IMR-90 (cell line): ENCODE measurements at places on chromosomes 1 and 21.

DNA sequence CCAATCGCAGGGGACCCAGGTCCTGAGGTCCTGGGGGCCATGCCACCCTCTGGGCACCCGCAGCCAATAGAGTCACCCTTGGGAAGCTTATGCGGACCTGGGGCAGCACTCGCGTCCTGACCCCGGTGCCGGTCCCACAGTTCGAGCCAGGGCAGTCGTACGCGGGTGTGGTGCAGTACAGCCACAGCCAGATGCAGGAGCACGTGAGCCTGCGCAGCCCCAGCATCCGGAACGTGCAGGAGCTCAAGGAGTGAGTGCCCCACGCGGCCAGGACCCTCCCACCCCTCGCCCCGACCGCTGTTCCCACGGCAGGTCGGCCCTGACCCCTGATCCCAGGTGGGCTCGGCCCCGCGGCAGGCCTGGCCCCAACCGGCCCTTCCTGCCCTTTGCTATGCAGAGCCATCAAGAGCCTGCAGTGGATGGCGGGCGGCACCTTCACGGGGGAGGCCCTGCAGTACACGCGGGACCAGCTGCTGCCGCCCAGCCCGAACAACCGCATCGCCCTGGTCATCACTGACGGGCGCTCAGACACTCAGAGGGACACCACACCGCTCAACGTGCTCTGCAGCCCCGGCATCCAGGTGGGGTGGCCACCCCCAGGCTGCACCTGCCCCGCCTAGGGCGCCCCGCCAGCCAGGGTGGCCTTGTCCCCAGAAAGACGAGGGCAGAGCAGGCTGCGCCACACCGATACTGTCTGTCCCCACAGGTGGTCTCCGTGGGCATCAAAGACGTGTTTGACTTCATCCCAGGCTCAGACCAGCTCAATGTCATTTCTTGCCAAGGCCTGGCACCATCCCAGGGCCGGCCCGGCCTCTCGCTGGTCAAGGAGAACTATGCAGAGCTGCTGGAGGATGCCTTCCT is 20.5 kb downstream of the COL6A1 start:
- DNase-seq = no peak

DNA sequence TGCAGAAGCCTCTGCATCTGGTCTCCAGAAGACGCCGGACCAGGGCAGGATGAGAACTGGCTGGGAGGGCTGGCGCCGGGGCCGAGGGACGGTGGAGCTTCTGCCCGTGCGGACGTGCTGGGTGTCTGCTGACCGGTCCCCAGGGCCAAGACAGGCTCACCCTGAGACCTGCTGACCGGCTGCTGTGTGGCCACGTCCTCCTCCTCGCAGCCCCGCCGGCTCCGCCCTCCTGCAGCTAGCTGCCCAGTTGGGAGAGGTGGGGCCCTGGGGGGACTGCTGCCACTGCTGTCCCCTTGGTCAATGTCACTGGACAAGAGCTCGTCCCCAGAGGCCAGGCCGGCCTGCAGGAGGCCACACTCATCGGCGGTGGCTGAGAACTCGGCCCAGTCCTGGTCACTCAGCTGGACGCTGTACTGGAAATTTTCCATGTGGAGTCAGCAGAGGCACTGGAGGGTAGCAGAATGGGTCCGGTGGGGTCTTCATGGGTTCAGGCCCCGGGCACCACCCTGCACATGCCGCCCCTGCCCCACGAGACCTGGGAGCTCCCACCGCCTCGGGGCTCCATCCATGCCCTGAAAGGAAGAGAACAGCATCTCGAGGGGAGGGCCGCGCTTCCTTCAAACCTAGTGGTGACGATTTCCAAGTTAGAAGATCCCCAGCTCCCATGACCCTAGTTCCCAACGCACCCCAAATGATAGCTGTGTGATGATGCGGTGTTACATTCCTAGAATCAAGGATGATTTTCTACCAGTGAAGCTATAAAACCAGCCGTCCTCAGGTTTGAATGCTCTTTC is 1.1 kb downstream of the PERM1 start:
- DNase-seq = no peak

DNA sequence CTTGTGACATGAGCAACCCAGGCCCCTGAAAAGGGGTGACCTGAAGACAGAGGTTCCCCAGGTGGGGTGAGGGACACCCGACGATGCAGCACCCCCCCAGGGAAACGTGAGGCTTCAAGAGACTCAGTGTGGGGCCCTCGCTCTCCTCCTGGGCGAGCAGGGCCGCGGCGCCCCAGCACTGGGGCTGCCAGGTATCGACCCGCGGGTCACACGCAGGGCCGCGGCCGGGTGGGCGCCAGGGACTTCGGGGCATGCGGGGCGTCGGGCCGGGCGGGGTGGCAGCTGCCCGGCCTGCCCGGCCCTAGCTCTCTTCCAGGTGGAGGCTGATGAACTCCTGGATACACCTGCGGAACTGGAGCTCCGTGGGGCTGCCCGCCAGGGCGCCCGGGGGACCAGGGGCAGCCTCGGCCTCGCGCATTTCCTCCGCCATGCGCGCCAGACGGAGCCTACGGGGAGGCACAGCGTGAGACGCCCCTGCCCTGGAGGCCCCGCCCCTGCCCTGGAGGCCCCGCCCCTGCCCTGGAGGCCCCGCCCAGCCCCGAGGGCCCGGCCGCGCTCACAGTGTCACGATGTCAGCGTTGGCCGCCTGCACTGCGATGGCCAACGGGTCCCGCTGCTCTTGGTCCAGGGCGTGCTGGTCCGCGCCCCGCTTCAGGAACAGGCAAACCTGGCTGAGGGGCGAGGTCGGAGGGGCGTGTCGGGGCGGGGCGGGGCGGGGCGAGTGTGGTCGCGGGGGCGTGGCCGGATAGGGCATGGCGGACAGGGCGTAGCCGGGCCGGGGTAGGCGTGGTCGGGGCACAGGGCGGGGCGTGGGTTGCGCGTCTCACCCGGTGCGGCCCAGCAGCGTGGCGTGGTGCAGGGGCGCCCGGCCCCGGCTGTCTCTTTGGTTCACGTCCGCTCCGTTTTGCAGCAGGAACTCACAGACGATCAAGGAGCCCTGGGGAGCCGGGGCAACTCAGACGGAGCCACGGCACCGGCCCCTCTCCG is 13.3 kb downstream of the SCNN1D start:
- DNase-seq = no peak

DNA sequence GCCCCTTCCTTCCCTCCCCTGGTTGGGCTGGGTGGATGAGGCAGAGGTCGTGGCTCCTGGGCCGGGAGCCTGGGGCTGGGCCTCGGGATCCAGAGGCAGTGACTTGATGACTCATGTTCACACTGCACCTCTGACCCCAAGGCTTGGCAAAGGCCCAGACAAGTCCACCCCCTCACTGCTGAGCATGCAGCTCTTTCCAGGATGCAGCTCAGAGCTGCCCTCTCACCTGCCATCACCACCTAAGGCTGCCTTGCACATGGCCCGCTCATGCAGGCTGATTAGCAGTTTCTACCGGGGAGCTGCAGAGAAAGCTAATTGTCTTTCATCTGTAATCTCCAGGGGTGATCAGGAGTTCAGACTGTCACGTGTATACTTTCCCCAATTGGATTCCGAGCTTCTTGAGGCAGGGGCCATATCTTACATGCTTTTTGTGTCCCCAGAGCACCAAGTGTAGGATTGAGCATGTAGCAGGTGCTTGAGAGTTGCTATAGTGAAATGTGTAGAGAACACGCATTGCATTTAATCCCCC is 62.1 kb downstream of the LRRN2 start:
- peak; percentile 48 for DNase-seq

DNA sequence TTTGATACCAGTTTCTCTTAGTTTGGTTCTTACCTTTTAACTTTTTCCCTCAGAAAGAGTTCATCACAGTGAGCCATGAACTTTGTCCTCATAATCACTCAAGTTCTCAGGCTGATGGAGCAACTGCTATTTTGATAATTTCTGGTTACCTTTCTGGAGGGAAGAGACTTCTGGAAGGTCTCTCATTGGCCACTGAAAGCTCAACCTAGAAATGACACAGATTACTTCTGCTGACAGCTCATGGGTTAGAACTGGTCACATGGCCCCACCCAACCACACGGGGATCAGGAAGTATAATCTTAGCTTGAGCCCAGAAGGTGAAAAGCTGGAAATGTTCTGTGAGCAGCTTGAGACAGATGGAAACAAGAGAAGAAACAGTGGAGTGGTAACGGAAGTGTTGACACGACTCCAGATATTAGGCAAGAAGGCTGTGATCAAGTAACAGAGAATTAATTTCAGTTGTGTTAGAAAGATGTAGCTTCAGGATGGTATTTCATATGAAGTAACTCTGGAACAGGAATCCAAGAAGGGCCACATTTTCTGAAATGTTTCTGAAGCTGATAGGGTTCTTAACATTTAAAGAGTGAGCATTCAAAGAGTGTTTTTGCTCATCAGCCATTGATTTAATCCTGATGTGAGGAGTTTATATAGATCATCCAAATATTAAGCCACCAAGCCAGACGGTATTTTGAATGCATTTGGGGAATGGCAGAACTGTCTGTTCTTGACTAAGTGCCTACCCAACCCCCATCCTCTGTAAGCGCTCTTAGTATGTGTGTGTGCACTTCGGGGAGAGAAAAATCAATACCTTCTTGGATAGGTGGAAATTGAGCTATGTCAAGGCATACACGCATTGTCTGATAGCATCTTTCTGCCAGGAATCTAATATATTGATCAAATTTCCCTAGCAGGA is 21.9 kb upstream of the XPR1 start:
- peak; percentile 34 for DNase-seq

GRCh38 chr1:206514813-206515387 is 7.6 kb downstream of the RASSF5 start:
- DNase-seq = no peak

DNA sequence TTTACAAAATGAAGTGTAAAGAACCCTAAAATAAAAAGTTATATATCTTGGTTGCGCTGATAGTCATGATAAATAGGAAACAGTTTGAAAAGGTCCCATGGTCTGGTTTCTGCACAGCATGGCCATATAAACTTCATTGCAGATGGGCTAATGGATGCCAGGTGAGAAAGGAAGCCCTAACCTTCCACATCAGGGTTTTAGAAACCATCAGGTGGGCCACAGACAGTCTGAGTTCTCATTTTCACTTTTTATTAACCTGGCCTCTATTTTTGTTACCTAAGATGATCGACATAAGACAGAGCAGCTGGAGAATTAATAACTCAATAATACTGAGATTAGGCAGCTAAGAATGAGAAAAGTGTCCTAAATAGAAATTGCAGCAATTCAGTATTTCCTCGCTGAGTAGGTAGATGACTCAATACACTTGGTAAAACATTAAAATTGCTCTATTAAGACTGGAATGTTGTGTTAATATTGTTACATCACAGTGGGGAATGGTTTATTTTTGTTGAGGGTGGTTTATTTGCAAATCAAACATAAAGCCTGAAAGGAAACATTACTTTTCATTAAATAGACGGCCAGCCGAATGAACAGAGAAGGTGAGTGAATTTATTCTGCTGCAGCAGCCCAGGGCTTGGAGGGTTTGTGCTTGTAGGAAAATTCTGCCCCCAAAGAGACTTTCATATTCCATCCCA is 21.1 kb downstream of the C1orf21 start:
- DNase-seq = peak; percentile 80

DNA sequence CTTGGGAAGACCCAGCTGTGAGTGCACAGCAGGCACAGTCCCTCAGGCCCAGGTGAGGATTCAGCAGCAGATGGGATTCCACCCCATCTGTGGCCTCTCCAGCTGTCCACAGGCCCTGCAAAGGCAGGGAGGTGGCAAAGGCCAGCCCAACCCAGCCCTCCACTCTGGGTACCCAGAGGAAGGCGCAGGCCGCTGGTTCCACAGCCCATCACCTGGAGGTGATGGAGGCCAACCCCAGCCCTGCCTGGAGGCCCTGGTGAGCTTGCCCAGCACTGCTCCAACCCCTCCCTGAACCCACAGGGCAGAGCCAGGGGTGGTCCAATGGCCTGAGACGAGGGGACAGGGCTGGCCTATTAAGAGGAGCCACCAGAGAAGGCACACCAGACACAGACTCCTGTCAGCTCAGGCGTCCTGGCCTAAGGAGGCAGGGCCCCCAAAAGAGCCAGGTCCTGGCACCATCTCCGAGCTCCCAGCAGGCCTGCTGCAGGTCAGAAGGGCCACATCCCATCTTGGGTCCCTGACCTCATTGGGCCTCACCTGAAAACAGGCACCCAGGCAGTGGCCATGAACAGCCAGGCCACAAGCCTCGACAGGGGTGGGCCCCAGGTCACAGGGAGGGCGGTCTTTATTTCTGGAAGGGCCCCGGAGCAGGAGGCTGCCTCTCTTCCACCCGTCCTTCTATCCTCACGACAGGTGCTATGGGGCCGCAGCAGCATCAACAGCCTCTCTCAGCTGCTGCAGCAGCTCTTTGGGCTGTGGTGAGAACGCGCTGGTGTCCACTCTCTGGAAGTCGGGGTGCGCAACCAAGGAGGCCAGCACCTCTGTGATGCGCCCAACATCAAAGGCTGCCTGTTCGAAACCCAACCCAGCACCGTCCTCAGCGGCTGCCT is 3.2 kb downstream of the JMJD4 start:
- no peak for DNase-seq

- DNase-seq = no peak
Measured at GRCh38 chr1:81213279-81213678, 587.5 kb upstream of the ADGRL2 start.
